H1 (cell line): ENCODE measurements at places on chromosomes 7 and 10.

GRCh38 chr7:97373736-97374135, 256.2 kb downstream of the SDHAF3 start:
- no peak for DNase-seq

DNA sequence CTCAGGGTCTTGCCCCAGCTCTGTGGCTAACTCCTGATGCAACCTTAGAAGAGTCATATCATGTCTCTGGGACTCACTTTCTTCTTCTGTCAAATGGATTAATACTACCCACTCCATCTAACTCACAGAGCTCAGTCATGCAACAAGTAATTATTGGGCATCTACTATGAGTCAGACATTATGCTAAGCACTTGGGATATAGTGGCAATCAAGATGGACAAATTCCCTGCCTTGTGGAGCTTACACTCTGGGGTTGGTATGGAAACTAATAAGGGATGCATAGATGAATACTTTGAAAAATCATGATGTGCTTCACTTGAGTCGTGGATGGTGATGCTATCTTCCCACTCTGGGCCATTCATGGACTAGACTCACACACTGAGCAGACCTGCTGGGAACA, 88.9 kb downstream of the KCNMA1 start:
- DNase-seq = no peak

GRCh38 chr7:106345421-106346166, 60.8 kb upstream of the NAMPT start:
- DNase-seq = no peak

GRCh38 chr10:124239134-124239533, 145.7 kb upstream of the CHST15 start:
- no peak for DNase-seq

DNA sequence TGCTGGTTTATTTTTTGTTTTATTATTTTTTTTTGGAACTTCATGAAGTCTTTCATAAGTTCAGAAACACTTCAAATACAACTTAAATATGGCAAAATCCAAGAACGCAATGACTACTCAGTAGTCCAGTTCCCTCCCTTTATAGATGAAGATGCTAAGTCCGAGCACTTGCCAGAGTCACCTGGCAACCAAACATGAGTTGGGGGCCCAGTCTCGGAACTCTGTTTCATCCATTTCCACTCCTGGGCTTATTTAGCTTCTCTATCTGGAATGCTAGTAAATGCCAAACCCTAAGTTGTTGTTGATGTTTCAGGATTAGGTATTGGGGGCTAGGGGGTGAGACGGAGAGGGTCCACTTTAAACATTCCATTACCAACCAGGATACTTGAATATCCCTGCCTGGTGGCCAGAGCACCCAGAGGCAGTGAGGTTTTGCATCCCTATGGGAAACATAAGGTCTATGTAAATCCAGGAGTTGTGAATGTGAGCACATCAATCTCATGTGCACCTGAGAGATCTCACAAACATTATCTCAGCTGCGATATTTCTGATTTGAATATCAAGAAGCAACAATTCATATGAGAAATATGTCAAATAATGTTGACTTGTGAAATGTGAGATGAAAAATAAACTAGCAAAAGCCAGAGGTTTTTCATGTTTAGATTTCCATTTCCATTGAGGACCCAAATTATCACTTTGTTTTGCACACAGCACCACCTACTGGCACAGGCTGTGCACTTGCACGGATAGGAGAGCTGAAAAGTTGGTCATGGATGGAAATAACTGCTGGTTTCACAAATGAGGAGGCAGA, 129.3 kb downstream of the PKD1L1 start:
- peak; percentile 73 for DNase-seq

DNA sequence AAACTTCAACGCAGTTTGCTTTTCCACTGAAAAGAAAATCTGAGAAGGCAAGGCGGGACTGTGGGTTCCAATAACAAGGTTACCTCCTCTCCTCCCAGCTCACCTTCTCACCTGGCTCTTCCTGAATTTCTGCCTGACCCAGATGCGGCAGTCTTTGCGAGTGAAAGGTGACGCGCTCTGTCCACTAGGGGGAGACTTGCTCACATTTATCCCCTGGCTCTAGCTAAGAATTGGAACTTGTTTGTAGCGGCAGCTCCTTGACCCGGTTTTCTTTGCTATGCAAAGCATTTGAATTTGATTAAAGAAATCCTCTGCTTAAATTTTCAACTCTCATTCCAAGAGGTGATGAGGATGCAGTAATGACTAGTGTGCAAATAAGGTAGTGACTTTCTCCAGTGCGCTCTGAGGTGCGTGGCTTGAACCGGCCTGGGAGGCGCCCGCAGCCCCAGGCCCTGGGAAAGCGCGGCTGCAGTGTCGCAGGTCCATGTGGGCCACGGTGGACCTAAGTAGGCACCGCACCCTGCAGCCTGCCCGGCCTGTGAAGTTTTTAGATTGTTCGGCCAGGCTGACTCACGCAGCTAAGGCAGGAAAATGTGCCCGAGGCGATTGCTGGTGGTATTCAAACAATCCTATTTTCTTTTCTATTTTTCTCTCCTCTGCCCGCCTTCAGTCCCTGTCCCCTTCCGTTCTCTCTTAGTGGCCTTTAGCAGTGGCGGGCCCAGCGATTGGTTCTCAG, 336.9 kb upstream of the NPSR1 start:
- peak; percentile 74 for DNase-seq

DNA sequence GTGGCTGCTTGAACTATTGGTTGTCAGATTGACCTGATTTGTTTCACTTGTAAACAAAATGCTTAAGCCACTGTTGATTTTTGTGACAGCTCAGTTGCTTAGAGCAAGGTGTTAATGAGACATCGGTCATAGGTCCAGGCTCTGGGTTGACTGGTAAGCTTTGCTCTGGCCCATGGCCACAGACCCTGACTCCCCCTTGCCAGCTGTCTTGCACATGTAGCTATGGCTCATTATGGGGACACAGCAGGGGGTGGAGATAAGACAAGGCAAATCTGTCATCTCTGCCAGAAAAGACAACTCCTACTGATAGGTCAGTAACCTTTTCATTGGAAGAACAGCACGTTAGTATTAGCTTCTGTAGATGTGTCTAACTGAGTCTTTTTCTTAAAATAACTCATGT, 95.3 kb downstream of the KAT6B start:
- DNase-seq = no peak

GRCh38 chr7:37015353-37016034, 291.2 kb upstream of the AOAH start:
- DNase-seq = no peak

DNA sequence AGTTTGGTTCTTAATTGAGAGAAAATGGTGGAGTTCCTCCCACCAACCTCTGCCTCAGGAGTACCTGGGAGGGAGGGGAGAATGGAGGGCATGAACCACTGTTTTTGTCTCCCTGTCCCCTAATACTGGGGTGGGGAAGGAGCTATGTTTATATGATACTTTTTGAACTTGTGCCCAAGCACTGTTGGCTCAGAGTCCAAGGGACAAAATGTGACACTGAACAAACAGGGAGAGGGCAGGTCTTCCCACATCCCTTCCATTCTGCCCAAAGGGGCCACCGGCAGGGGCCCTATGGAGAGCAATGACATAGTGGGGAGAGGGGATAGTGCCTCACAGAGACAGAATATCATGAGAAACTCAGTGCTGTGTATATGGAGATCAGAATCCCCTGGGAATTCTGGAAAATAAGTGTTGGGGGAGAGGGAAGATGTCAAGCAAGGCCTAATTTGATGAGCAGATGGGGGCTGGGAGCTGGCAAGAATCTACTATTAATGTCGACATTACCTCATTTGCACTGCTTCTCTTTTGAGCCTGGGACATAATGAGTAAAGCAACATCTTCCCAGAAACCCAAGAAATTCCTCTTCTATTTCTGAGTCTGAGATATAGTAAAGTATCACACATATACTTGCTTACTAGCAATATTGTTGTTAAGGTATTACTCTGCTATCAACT, 180.6 kb downstream of the CYP26A1 start:
- no peak for DNase-seq
